ENCODE measurements at places on chromosomes 1 and 21.

DNA sequence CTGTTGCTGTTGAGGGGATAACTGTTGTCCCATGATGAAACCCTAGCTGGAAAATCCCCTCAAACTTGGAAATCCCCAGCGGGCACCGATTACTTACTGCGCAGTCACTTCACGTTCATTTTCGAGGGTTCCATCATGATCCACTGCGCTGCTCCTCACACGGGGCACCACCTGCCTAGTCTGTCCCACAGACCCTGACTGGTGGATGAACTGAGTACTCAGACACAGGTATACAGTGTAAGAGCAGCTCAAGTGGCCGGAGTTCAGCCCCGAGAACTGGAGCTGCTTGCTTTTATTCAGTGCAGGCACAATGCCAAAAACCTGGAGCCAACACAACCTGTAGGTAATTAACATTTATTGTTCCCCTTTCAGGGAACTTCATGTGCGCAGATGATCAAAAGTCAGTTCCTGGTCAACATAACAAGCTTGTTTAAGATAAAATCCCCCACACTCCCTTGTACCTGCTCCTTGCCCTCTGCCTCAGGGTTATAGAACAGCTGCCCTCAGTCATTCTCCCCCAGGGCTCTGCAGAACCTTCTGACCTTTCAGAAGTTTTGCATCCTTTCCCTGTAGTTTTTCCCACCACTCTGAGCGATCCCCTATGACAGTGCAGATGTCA, 46.5 kb upstream of the PRELP start:
- DNase-seq = no peak

- DNase-seq = no peak
Measured at GRCh38 chr1:183941001-183941400, 96.5 kb downstream of the COLGALT2 start.

DNA sequence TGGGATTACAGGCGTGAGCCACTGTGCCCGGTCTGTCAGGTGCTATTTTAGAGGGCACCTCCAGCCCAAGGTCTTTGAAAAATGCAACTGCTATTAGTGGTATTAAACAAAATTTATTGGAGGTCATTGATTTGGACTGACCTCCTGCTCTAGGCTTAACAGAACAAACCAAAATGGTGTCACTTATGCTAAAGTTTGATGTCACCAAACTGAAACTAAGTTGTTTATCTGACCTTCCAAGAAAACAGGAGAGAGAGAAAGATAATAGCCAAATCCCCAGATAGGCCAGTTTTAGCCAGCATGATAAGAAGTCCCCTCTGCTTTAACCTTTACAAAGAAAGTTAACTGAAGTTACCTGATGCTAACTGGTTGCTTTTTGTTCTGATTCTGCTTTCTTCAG, 8.1 kb upstream of the INAVA start:
- no peak for DNase-seq

GRCh38 chr1:197197430-197197997, 51.0 kb upstream of the ASPM start:
- DNase-seq = no peak

DNA sequence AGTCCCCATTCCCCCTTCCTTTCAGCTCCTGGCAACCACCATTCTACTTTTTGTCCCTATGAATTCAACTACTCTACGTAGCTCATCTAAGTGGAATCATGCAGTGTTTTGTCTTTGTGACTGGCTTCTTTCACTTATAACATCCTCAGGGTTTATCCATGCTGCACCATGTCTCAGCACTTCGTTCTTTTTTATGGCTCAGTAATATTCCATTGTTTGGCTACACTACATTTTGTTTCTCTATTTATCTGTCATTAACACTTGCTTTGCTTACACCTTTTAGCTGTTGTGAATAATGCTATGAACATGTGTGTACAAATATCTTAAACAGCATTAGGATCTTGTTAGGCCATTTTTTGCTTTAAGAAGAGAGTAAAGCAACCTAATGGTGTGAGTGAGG, 1.5 kb upstream of the MRPS14 start:
- no peak for DNase-seq

DNA sequence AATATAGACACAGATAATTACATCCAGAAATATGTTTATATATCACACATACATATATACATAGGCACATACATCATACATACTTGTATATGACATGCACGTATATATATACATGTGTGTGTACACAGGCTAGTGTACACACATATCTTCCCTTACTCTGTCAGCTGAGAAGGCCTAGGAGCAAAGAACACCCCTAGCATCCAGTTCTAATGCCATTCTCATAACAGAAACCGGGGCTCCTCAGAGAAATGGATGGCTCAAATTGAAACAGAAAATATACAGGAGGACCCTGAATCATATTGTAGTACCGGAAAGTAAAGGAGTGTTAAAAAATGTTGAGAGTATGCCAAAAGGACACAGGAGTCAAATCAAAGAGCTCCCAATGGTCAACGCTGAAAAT, 19.7 kb upstream of the HYI start:
- peak; percentile 46 for DNase-seq

DNA sequence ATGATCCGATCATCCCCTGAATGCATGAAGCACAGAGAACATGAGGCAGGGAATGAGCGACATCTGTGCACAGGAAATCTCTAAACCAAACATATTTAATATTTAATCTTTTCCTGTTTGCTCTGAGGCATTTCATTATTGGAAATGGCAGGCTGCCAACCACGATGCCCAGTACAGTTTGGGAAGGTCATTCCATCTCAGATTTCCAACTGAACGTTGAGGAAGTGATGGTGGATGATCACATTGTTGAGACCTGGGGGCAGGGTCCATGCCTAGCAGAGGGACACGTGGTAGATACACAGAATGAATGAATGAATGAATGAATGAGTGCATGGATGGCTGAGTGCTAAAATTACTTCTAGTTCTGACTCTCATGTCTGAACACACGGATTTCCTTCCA, 15.9 kb upstream of the FASLG start:
- no peak for DNase-seq

- no peak for DNase-seq
Measured at GRCh38 chr1:12416744-12417143, 186.9 kb downstream of the VPS13D start.

DNA sequence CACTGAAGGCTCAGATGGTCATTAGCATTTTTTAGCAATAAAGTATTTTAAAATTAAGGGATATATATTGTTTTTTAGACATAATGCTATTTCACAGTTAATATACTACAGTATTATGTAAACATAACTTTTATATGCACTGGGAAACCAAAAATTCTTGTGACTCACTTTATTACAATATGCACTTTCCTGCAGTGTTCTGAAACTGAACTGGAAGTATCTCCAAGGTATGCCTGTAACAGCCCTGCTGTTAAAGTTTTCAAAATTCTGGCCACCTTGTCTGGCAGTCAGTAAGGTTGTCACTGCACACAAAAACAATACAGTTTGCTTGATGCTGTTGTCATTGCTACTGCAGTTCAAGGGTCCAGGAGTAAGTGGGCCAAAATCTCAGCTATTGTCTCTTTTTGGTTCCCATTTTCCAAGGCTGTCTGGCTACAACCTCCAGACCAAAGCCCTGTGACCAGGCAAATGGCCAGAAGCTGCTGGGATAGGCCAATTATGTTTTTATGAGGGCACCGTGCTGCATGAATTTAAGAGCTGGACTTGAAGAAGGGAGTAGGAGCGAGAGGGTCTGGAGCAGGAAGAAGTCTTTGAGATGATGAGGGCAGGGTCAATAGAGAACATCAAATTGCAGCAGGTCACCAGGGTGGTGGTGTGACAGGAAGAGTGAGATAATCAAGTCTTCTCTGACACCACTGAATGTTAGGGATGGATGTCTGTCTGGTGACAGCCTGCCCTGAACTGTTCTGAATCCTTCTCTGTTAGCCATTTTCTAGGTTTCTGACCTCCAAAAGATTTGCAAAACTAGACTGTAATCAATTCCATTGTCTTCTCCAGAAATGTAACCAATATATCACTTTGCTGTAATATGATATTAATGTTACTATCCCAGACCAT, 82.3 kb upstream of the CACHD1 start:
- DNase-seq = no peak

GRCh38 chr1:184626076-184627006, 128.3 kb downstream of the EDEM3 start:
- no peak for DNase-seq

DNA sequence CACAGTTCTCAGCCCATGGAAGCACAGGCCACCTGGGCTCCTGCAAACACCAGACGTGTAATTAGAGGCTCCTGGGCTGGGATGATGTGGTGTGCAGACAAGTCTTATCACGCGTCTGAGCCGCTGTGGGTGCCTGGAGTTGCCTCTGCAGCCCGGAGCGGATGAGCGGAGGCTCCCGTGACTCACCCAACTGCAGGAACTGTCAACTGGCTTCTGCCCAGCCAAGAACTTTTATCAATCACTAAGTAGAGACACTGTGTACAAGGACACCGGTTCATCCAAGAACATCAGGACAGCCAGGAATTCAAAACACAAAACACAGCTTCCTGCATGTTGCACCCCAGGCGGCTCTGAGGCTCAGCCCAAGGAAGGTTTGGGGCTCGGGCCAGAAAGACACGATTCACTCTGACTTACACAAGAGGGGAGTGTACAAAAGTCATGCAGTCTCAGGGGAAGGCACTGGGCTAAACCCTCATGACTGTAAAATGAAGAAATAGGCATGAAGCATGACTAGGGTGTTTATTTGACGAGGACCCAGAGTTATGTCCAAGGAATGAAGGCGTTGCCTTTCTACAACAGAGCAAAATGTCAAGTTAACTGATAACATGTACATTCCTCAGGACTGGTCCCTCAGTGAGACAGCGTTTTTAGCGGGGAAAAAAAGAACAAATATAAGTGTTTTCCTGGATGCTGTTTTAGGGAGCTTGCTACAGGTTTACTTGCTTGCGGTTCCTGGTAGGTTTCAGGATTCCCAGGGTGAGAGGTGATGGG, 21.1 kb downstream of the ERRFI1 start:
- DNase-seq = no peak

GRCh38 chr1:217268058-217268457, 362.8 kb downstream of the GPATCH2 start:
- no peak for DNase-seq

- no peak for DNase-seq
Measured at GRCh38 chr1:246092136-246092535, 414.9 kb downstream of the SMYD3 start.

- DNase-seq = no peak
Measured at GRCh38 chr21:40845441-40845995, 1.4 kb downstream of the DSCAM start.

DNA sequence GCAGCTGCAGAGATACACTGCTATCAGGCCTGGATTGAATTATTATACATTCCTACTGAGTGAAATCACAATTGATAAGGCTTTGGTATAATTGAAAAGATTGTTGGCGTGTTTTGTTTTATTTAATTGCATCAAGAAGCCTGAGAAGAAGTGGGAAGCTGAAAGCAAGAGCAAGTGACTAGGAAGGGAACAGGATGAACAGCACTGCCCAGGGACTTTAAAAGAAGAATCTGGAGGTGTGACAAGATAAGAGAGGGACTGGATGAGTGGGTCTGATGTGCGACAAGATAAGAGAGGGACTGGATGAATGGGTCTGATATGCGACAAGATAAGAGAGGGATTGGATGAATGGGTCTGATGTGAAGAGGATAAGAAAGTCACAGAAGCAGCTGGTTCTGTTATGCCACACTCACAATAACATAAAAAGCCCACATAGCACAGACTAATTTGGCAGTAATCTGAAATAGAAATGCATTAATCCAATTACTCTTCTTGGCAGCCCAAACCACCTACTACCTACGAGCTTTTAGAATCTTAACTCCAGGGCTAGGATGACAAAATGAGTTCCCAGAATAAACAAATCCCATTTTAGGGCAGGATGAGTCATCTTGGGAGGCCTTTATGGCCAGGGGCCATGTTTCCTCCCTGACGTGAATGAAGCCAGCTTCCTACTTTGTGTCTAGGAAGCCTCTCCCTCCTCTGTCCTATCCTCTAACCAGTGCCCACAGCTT, 129.7 kb downstream of the DUSP10 start:
- peak; percentile 29 for DNase-seq

- no peak for DNase-seq
Measured at GRCh38 chr1:227395426-227396028, 77.2 kb upstream of the CDC42BPA start.

- DNase-seq = no peak
Measured at GRCh38 chr1:100627054-100627716, 89.2 kb downstream of the GPR88 start.

DNA sequence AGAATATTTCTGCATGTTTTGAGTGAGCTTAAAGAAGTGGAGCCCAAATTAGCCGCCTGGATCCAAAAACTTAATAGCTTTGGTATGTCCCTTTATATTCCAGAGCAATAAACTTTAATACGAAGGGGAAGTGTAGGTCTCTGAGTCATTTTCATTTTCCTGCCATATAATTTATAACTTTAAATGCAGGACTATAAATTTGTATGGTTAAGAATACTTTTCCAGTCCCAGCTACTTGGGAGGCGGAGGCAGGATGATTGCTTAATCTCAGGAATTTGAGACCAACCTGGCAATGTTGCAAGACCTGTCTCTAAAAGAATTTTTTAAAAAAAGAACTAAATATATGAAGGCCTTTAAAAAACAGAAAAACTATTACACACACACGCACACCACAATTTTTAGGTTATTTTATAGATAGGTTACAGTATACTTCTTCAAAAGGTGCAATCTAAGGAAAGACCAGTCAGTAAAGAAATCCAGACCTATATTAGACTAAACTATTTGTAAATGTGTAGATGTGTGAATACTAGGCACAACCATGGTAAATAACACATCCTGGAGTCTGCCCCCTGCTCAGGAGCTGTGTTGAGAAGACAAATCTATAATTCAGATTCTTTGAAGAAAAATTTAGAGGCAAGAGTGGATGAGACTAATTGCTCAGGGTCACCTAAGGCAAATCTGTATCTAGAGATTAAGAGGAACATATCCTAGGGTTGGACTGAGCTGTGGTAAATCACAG, 80.3 kb downstream of the TTC3 start:
- no peak for DNase-seq

DNA sequence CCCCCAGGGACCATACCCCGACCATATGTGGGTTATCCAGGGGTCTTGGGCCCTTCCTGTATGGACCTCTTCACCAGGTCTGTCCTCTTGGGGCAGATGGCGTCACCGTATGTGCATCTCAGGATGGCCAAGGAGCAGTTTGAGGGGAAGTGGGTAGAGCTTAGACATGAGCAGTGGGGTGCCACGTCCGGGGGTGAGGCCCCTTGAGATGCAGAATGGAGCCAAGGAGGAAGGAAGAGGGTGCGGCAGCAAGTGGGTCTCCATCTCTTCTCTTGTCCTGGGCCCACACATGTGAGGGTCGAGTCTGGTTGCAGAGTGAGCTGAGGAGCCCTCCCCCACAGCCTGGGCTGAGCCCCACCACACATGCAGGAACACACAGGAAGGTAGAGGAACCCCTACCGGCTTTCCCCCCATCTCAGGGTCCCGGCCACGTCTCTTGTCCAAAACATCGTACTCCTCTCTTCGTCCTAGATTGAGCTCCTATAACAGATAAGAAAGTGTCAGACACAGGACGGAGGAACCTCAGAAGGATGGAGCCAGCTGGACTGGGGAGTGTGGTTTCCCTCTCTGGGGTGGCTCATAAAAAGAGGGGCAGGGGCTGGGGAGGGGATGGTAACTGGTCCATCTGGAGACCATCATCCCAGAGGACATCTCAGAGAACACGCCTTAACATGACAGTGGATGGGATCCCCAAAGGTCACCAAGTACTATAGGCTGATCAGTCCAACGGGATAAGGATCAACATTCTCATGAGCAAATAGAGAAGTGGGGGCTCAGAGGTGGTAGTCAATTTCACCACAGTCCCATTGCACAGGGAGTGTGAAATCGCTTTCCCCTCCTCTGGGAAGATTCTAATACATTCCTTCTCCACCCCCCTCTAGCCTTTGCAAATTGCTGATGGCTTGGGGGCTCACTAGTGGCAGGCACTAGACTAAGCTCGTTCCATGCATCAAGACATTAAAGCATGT, 79.9 kb downstream of the CD247 start:
- no peak for DNase-seq
